GM23338 (cell line): ENCODE measurements at places on chromosomes 5 and 9.
A peak's percentile ranks its signal among the peaks of the same experiment; 100 is the strongest.

DNA sequence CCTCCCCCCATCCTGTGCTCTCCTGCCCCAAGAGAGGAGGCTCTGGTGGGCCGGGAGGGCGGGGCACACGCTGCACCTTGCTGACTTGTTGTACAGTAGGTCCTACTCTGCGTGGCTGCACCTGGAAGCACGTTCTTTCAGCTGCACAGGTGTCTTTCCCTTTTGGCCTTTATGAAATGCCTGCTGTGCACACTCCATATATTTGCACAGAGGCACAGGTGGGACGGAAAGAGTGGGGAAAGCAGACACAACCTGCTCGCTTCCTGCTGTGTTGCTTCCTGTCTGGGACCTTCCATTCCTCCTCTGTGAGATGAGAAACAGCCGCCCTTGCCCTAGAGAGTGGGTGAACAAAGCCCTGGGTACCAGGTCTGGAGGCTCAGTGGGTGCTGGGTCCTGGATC lies 4.8 kb downstream of the USP20 start:
- DNase-seq: no peak

- no peak for DNase-seq
These were observed 279.2 kb upstream of the ZNF462 start for GRCh38 chr9:106583751-106584150.

DNA sequence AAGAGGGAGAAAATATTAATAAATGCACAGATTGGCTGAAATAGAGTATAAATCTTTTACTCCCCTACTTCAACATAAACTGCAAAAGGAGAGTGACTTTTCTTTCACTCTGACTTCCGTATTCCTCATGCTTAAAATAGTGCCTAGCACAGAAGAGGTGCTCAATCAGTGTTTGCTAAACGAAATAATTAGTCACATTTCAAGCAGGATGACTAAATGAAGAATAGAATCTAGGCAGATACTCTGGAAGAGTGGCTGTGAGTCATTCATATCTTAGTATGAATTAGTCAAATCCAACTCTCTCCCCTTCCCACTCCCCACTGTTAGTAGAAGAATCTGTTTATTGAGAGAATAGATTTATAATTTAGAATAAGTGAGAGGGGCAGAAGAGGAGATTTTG lies 4.8 kb downstream of the CD274 start:
- DNase-seq: no peak

GRCh38 chr5:106860398-106861044 lies 810.2 kb downstream of the EFNA5 start:
- no peak for DNase-seq

- no peak for DNase-seq
These were observed 51.2 kb upstream of the ZNF366 start for GRCh38 chr5:72558383-72558782.

DNA sequence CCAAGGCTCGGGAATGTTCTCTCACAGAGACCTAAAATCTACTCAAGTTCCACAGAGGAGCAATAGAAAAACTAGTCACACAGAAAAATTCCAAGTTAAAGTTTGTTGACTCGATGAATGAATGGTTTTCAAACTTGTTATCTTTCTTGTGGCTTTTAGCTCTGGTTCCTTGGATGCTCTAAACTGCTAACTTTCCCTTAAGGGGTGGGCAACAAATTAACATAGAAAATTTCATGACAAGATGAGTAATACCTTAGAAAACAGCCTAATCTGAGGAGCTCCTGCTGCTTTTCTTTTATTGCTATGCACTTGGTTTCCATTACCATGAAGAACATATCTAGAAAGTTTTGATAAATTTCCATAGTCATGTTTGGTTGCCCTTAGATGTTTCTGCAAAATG lies 100.2 kb upstream of the CCDC112 start:
- no peak for DNase-seq

DNA sequence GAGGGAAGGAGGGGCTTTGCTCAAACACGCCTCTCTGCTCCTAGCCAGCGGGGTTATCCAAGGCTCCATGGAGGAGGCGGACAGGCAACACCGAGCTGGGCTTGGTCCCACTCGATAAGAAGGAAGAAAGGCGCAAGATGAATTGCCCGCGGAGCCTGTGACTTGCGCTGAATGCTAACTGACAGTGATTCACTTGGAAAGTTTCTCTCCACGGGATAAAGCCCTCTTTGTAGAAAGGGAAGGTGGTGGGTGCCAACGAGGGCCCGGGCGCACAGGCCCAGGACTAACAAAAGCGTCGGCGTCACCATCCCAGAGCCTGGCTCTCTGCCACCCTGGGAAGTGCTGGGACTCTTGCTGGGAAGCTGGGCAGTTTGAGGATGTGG lies 76.0 kb downstream of the VAV2 start:
- DNase-seq: no peak

- peak; percentile 43 for DNase-seq
These were observed 85.8 kb downstream of the MRPS27 start for GRCh38 chr5:72234265-72234700.

GRCh38 chr5:132497488-132497997 lies 7.0 kb upstream of the IRF1 start:
- DNase-seq: peak; percentile 35

GRCh38 chr9:95993337-95993736 lies 117.8 kb downstream of the ERCC6L2 start:
- DNase-seq: no peak

DNA sequence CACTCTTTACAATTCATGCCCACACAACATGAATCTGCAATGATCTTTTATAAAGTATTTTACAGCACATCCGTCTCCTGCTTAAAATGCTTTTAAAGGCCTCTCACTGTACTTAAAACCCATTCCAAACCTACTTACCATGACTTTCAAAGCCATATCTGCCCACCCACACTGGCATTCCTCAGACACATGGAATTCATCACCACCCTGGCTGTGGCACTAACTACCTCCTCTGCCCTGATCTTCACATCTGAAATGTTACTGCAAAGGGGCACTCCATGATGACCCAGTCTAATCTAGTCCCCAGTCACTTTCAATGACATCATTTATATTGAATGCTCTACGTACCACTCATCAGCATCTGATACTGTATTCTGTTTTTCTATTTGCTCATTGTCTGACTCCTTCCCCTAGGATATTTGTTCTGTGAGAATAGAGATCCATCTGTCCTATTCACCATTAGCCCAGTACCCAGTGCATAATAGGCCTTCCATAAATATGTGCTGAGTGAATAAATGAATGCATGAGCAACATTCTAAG lies 193.2 kb upstream of the KIF2A start:
- DNase-seq: no peak

DNA sequence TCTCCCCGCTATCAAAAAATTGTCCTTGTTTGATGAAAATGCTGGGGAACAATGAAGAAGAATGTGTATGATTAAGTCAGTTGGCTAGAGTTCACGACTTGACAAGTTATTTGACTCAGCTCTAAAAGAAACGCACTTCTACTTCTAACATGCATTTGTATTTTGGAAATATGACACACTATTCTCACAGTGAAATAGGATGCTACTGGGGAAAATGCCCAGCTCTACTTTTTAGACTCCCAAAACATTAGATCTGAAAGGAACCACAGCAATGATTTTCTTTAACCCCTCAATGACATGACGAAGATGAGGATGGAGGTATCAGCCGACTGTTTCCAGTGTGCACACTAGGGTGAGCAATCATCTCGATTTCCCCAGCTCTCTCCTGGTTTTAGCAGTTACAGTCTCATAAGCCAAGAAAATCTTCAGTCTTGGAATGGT lies 83.6 kb upstream of the PCSK1 start:
- no peak for DNase-seq

- DNase-seq: no peak
These were observed 19.9 kb downstream of the GPX3 start for GRCh38 chr5:151040211-151040747.

GRCh38 chr5:73290242-73290641 lies 117.2 kb downstream of the TMEM174 start:
- no peak for DNase-seq

DNA sequence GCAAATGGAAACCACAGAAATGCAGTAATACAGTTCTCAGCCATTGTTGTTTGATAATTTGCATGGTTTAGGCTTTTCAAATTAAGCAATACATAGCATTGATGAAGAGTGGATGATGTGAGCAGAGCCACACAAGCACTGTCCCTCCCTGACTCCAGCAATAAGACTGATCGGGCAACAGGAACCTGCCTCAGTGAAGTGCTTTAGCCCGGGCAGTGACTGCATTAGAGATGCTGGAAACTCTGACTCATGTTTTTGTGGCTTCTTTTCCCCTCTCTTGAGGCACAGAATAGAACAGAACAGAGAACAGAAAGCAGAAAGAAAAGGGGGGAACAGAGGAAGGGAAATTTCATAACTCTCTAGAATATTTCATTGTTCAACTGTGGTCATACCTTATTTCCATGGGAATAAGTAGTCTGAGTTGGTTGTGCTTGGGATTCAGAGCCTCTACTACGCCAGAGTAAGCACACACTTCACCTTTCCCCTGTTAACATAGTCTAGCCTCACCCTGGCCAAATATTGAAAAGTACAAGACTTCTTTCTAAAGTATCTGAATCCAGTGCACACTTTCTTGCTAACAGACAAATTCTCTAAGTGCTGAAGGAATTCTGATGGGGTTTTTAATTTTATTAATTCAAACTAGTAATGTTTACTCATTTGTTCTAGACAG lies 164.8 kb upstream of the VCAN start:
- no peak for DNase-seq

- DNase-seq: no peak
These were observed 39.1 kb downstream of the CTNNA1 start for GRCh38 chr5:138792195-138792790.

GRCh38 chr5:130529511-130530485 lies 625.5 kb downstream of the CHSY3 start:
- DNase-seq: peak; percentile 3

DNA sequence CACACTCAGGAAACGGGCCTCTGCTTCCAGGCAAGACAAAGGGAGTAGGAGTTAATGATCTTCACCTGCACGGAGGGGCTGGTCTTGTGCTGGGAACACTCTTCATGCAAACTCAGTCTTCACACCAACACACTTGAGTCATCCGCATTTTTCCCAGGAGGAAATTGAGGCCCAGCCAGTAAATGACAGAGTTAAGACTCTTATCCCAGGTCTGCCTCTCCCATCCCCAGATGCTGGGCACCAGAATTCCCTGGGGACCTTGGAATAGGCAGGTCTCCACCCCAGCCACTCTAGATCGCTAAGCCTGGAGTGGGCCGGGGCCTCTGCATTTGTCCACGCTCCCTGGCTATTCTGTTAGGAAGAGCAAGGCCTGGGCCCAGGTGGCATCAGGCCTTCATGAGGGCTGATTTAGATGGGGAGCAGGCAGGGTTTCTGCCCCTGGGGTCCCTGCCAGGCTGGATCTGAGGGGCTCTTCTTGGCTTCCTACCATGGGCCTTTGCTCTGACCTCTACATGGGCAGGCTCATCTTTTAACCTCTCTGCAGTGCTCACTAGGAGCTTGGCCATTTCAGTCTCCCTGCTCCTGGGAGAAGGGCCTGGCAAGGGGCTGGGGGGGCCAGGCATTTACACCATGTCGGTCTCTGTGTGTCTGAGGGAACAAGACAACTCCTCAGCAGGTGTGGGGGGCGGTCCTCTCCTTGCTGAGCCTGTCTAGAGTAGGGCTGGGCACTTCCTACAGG lies 77.3 kb downstream of the AMBP start:
- DNase-seq: no peak

- DNase-seq: no peak
These were observed 4.5 kb downstream of the PKN3 start for GRCh38 chr9:128706671-128707381.

DNA sequence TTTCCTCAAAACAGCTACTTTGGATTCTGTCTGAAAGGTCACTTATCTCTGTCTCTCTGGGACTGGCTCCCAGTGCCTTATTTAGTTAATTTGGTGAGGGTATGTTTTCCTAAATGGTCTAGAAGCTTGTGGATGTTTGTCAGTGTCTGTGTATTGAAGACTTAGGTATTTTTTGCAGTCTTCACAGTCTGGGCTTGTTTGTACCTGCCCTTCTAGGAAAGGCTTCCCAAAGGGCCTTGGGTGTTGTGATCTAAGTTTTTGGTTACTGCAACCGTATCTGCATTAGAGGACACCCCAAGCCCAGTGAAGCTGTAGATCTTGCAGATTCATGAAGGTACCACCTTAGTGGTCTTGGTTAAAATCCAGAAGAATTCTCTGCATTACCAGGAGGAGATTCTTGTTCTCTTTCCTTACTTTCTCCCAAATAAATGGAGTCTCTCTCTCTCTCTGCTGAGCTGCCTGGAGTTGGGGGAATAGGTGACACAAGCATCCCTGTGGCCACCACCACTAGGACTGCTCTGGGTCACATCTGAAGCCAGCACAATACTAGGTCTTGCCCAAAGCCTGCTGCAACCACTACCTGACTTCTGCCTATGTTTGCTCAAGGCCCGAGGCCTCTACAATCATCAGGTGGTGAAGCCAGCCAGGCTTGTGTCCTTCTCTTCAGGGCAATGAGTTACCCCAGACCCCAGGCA lies 17.8 kb upstream of the CCNB1 start:
- DNase-seq: no peak

DNA sequence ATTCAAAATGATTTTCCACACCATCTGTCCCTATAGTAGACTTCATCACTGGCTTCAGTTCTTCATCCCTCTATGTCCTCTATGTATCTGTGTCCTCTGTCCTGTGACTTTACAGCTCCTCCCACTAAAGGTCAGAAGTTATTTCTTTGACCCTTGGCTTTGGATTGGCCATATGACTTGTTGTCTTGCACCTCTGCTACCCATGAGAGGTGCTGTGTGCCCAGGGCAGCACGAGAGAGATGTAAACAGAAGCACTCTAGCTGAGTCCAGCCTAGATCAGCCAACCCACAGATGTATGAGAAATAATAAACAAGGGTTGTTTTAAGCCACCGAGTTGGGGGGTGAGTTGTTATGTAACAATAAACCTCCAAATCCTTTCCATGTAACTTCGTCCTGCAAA lies 63.4 kb upstream of the ENTREP1 start:
- no peak for DNase-seq

GRCh38 chr9:125896404-125896803 lies 149.2 kb downstream of the PBX3 start:
- DNase-seq: no peak

GRCh38 chr5:160378330-160378729 lies 7.9 kb upstream of the C1QTNF2 start:
- DNase-seq: no peak

DNA sequence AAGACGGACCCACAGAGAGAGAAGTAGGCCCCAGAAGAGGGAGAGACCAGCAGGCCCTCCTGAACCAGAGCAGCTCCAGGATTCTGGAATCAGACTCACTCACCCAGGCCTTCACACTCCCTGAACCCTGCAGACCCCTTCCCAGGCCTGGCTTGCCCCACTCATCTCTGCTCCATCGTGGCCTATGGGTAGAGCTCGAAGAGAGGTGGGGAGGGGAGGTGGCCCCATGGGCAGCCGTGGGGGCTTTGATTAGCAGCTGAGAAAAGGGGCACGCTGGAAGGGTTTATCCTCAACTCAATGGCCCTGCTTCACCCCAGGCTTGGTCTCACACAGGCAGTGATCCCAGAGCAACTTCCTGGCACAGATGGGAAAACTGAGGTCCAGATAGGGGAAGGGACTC lies 613 bp downstream of the MYMK start:
- DNase-seq: no peak
